ENCODE measurements at places on chromosomes 3 and 15.

GRCh38 chr15:76345880-76346668, 9.5 kb downstream of the ISL2 start:
- no peak for DNase-seq

- DNase-seq, result peak; percentile 32
Observed at GRCh38 chr3:100335434-100335833, 877 bp downstream of the NIT2 start.

DNA sequence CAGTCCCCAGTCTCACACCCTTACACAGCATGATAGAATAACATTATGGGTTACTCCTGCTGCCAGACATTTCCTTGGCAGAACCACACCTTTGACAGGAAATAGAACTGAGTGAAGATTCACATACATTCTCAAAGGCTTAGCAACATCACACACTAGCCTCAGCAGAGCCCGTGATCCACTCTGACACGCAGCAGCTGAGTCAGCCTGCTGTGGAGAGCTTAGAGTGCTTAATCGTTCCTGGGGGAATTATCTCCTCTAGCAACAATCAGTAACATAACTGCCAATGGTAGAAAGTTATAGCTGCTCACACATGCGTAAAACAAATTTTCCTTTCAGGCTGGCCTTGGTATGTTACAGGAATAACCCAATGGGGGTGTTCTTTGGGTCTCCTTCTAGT, 382.1 kb downstream of the GAP43 start:
- DNase-seq, result peak; percentile 97

GRCh38 chr3:55554634-55555425, 67.7 kb upstream of the WNT5A start:
- DNase-seq, result no peak

GRCh38 chr3:183031826-183032225, 51.5 kb upstream of the DCUN1D1 start:
- no peak for DNase-seq

GRCh38 chr15:44550734-44551133, 13.8 kb downstream of the EIF3J start:
- DNase-seq, result no peak

DNA sequence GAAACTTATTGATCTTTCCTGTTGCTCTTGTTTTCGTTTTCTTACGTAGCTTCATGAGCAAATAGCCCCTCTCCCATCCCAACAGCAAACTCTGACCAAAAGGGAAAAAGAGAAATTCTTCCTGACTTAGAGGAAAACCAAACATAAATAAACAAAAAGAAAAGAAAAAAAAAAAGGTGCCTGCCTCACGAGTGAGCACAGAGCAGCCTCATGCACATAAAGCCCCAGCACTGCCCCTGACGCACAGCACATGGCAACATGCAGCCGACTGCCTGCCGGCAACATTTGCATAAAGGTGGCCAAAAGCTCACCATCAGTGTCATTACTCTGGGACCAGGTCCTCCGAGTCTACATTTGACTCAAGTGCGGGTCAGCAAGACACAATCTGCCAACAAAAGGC, 6.4 kb downstream of the POC1A start:
- no peak for DNase-seq

- DNase-seq, result no peak
Observed at GRCh38 chr3:124609402-124609801, 120.8 kb upstream of the UMPS start.

- no peak for DNase-seq
Observed at GRCh38 chr3:130596484-130596883, 79.5 kb downstream of the COL6A6 start.

GRCh38 chr15:33279613-33280205, 31.1 kb upstream of the RYR3 start:
- peak; percentile 93 for DNase-seq

DNA sequence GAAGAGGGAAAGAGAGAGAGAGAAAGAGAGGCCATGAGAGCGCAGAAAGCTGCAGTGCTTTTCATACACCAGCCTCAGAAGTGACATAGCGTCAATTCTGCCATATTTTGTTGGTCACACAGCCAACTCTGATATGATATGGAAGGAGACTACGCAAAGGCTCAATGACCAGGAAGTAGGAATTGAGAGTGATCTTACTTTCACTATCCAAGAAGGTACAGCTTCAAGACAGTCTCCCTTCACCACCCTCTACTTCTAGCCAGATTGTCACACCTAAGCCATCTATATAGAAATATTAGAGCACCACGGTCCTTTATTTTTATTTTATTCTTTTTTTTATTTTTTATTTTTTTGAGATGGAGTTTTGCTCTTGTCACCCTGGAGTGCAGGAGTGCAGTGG, 21.1 kb downstream of the PARP15 start:
- no peak for DNase-seq

- peak; percentile 82 for DNase-seq
Observed at GRCh38 chr3:159804726-159805410, 183.8 kb upstream of the IL12A start.

DNA sequence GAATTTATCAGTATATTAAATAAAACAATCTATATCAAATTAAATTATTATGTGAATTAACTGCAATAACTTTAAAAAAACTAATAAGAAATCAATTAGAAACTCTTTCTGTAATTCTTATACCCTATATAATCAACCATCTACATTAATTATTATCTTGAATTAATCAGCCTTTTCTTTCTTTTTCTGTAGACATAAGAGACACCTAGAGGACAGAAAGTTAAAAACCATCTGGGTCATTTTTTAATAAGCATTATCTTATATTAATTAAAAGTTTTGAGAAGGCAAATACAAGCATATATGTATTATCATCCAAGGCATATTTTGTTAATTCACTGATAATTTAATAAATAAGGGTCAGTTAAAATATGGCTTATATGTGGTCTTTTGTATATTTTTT, 24.2 kb upstream of the SLC25A26 start:
- DNase-seq, result peak; percentile 9

GRCh38 chr15:32029862-32030781, at the start of gene CHRNA7:
CHRNA7 (plus strand) TSS chr15:32030515; CDS start chr15:32030595, 80 bp downstream.
- DNase-seq, result peak; percentile 1

DNA sequence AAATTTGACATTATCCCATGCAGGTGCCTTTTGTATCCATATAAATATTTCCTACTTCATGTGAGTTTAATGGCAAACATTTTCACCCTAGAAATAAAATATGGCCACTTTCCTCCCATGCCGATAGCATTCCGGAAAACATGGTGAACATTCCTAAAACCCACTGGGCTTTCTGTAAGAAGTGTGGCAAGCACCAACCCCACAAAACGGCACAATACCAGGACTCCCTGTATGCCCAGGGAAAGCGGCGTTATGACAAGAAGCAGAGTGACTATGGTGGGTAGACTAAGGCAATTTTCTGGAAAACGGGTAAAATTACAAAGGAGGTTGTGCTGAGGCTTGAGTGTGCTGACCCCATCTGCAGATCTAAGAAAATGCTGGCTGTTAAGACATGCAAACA, 7.6 kb downstream of the ANXA2 start:
- peak; percentile 3 for DNase-seq

GRCh38 chr3:128825117-128825725, 54.2 kb upstream of the ACAD9 start:
- no peak for DNase-seq

DNA sequence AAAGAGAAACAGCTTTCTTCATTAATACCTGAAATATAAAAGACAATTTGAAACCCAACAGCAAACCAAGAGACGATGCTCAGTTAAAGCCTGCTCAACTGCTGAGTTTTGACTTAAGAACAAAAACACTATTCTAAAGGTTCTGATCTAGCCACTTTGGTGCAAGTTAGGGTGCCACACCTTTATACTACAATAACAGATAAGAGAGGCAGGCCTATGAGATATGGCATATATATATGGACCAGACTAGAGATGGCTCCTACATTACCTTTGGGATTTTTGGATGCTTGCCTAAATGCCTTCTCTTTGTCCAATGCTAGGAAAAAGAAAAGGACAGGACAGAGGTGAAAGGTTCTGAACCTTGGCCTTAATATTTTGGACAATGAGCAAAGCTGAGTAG, 68.6 kb downstream of the INO80 start:
- no peak for DNase-seq

GRCh38 chr3:140834266-140835037, 107.2 kb upstream of the SLC25A36 start:
- peak; percentile 67 for DNase-seq

DNA sequence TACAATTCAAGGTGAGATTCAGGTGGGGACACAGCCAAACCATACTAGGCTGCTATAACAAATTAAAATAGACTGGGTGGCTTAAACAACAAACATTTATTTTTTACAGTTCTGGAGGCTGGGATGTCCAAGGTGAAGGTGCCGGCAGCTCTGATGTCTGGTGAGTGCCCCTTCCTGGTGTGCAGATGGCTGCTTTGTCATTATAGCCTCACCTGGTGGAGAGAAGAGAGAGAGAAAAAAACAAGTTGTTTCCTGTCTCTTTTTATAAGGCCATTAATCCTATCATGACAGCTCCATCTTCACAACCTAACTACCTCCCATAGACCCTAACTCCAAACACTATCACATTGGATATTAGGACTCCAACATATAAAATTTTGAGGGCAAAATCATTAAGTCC, 279.7 kb downstream of the ZIC1 start:
- no peak for DNase-seq
